CD4-positive, CD25-positive, alpha-beta regulatory T cell (primary cell): ENCODE measurements at places on chromosomes 7 and 10. TPM values are rescaled to one million over a fixed set of nuclear protein-coding genes. Genes with fewer than 3 reads are reported as not detected.

- no peaks in the 10 kb centered on the region for H3K27me3 ChIP-seq
- no peak overlapping the region for H3K27ac ChIP-seq
- peaks cover 32% of the 10 kb centered on the region for H3K4me1 ChIP-seq
- no peaks in the 10 kb centered on the region for H3K36me3 ChIP-seq
These were observed 2.3 kb downstream of the CREB3L2 start for GRCh38 chr7:137999496-138000080.

DNA sequence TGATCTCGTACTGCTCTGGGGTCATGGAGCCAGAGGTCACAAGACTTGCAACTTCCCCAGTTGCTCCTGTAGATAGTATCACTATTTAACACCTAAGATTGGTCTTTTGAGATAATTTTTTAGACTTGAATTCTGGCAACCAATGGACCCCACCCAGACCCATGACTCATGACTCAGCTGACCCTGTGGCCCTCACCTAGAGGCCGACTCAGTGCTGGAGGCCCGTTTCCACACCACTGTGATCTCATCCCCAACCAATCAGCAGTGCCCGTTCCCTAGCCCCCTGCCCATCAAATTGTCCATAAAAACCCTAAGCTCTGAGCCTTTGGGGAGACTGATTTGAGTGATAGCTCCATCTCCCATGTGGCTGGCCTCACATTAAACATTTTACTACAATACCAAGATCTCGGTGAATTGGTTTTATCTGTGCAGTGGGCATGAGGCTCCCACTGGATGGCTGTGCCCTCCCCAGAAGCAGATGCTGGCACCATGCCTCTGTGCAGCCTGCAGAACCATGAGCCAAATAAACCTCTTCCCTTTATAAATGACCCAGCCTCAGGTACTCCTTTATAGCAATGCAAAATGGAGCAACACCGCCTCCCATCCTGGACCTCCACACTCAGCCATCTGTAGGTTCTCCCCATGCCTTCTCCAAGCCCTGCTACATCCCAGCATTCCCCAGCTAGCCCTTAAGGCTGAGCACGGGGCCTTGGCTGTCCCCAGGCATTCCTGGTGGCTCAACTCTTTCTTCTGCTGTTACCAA lies 98.8 kb downstream of the PRKAG2 start:
- H3K4me3 ChIP-seq: no peak overlapping the region
- H3K36me3 ChIP-seq: peaks cover 20% of the 10 kb centered on the region
- DNase-seq: no peak
- H3K27ac ChIP-seq: no peak overlapping the region
- H3K4me1 ChIP-seq: peaks cover 8% of the 10 kb centered on the region
- no peaks in the 10 kb centered on the region for H3K27me3 ChIP-seq

- no peak overlapping the region for H3K4me3 ChIP-seq
- H3K27ac ChIP-seq: no peak overlapping the region
- H3K36me3 ChIP-seq: no peaks in the 10 kb centered on the region
- no peaks in the 10 kb centered on the region for H3K4me1 ChIP-seq
- DNase-seq: no peak
- no peaks in the 10 kb centered on the region for H3K27me3 ChIP-seq
These were observed 430.6 kb upstream of the KCND2 start for GRCh38 chr7:119842337-119842736.

GRCh38 chr7:36863901-36864701 lies 139.8 kb upstream of the AOAH start:
- H3K27ac ChIP-seq: no peak overlapping the region
- no peak for DNase-seq
- H3K27me3 ChIP-seq: no peaks in the 10 kb centered on the region
- peaks cover 73% of the 10 kb centered on the region for H3K36me3 ChIP-seq
- no peak overlapping the region for H3K4me3 ChIP-seq

TRIM50 gene
- total RNA-seq: not detected

GRCh38 chr10:11144626-11145494 lies 127.2 kb downstream of the CELF2 start:
- peak overlapping the region; percentile 74 for H3K4me3 ChIP-seq
- DNase-seq: no peak
- H3K27me3 ChIP-seq: no peaks in the 10 kb centered on the region
- H3K36me3 ChIP-seq: no peaks in the 10 kb centered on the region

DNA sequence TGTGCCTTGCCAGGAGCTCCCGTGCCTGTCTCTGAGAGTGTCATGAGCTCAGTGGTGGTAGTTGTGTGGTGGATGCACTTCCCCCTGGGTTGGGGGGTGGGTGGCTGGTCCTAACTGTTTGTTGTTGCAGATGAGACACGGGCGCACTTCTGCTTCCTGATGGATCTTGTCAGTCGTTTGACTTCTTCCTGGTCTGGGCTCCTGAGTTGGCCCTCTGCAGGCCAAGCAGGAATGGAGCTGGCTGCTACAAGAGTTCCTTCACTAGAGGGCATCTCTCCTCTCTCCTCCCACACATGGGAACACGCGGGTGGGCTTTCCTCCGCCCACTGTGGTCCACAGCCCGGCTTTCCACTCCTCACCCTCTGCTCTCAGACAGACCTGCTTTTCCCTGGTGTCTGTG lies 82.0 kb downstream of the BMS1 start:
- no peaks in the 10 kb centered on the region for H3K4me1 ChIP-seq
- no peak for DNase-seq
- H3K4me3 ChIP-seq: no peak overlapping the region
- H3K27me3 ChIP-seq: peaks cover 6% of the 10 kb centered on the region
- no peak overlapping the region for H3K27ac ChIP-seq

DNA sequence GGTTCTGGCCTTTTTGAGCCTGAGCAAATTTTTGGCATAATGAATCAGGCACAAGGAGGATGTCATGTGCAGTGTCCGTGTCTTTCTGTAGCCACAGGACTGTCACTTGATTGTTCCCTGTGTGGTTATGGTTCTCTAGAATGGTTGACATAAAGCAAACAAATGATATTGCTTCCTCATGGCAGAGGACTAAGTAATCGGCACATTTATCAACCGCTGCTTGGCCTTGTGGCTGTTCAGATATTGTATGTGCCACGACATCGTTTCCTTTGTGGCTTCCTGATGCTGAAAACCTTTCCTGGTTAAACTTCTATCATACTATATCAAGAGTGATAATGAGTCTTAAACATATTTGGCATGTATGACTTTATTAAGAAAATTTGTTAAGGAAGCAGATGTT lies 598.8 kb downstream of the SUGCT start:
- no peaks in the 10 kb centered on the region for H3K27me3 ChIP-seq
- no peak overlapping the region for H3K27ac ChIP-seq
- H3K36me3 ChIP-seq: no peaks in the 10 kb centered on the region

- no peaks in the 10 kb centered on the region for H3K4me1 ChIP-seq
- no peak overlapping the region for H3K27ac ChIP-seq
- no peaks in the 10 kb centered on the region for H3K27me3 ChIP-seq
- no peaks in the 10 kb centered on the region for H3K36me3 ChIP-seq
These were observed 222.9 kb downstream of the MTERF1 start for GRCh38 chr7:91657483-91658071.

WNT2 gene
- total RNA-seq: not detected

DNA sequence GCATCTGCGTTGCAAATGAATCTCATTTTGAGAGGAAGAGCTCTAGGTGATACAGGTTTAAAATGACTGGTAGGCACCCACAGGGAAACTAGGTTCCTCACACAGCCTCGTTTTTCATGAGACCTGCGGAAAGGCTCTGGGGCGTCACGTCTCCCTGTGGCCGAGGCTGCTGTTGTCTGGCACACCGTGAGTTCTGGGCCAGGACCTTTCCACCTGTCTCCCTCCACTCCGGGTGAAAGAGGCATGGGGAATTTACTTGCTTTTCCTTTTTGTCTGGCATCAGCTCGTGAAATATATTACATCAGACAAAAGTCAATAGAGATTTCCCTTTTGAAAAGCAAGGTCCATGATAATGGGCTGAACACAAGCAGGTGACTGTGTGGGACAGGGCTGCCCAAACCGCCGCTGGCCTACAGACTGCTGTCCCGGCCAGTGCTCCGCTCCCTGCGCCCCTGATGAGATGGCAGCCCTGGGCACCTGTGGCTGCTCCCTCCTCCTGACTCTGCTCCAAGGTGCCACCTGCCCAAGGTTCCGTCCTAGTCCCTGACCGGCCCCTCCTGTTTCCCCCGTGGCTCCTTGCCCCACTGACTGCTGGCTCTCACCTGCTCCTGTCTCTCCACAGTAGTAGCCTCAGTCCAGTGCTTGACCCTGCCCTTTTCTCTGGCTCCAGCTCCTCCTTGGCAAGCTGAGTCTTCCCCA lies 109.6 kb downstream of the NKX6-2 start:
- no peak overlapping the region for H3K27ac ChIP-seq
- H3K36me3 ChIP-seq: no peaks in the 10 kb centered on the region
- H3K27me3 ChIP-seq: no peaks in the 10 kb centered on the region
- DNase-seq: no peak

- H3K27ac ChIP-seq: no peak overlapping the region
- no peaks in the 10 kb centered on the region for H3K27me3 ChIP-seq
- H3K4me3 ChIP-seq: no peak overlapping the region
- DNase-seq: no peak
These were observed 18.9 kb downstream of the UPP1 start for GRCh38 chr7:48107926-48108472.

GRCh38 chr7:23055582-23056178 lies 41.8 kb upstream of the HYCC1 start:
- H3K36me3 ChIP-seq: no peaks in the 10 kb centered on the region
- no peaks in the 10 kb centered on the region for H3K4me1 ChIP-seq
- H3K27ac ChIP-seq: no peak overlapping the region
- no peak overlapping the region for H3K4me3 ChIP-seq
- peak; percentile 35 for DNase-seq

DNA sequence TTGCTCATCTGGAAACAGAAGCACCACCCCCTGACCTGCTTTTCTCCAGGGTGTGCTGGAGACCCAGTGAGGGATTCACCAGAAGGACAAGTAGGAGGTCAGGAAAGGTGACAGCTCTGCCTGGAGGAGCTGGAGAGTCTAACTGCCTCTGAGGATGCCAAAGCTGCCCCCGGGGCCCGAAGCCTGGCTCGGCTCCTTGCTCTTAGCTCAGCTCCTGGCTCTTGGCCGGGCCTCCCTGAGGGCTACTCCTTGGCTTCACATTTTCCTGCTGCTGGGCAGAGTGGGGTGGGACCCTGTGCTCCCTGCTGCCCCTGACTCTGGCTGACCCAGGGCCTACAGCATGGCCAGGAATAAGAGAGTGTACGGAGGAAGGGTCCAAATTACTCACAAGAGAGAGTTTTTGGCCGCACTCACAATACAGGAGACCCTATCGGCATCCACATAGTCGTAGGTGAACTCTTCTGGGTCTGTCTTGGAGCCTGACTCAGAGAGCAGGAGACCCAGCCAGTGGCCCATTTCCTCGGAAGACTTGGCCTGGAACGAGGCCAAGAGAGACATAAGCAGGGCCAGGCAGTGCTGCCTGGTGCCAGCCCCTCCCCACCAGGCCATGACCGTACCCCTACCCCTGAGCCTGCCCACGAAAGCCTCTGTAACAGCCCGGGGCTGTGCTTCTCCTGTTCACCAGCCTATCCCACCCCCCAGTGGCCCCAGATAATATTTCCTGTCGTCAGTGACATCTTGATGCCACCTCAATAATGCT lies 63.1 kb downstream of the VWA2 start:
- DNase-seq: no peak
- no peaks in the 10 kb centered on the region for H3K27me3 ChIP-seq
- H3K36me3 ChIP-seq: peaks cover 4% of the 10 kb centered on the region
- peaks cover 15% of the 10 kb centered on the region for H3K4me1 ChIP-seq
- H3K4me3 ChIP-seq: no peak overlapping the region
- H3K27ac ChIP-seq: no peak overlapping the region

GRCh38 chr7:42945821-42946626 lies 13.8 kb downstream of the MRPL32 start:
- no peak for DNase-seq
- peaks cover 3% of the 10 kb centered on the region for H3K4me1 ChIP-seq
- H3K4me3 ChIP-seq: no peak overlapping the region
- H3K36me3 ChIP-seq: no peaks in the 10 kb centered on the region

SHH gene
- total RNA-seq: not detected
